Smooth muscle cell of trachea (primary cell): ENCODE measurements at places on chromosomes 7 and 10. TPM values are rescaled to one million over a fixed set of nuclear protein-coding genes. Genes with fewer than 3 reads are reported as not detected.

Gene VWA2
- total RNA-seq, result 0.58 and 0.83 TPM in 2 replicates

Gene SLC26A5
- not detected in 2 replicates for total RNA-seq

Gene ARHGAP19
- total RNA-seq, result 3.5 and 11.5 TPM in 2 replicates

Gene TBXAS1
- 1.2 TPM in 2 replicates for total RNA-seq

Gene HOXA11
- under 0.01 TPM in 1 of 2 replicates, not detected in the other for total RNA-seq

Gene SPDYE18
- total RNA-seq, result not detected in 2 replicates
